HuH-7 (cell line): ENCODE measurements at places on chromosomes 16 and 17.

DNA sequence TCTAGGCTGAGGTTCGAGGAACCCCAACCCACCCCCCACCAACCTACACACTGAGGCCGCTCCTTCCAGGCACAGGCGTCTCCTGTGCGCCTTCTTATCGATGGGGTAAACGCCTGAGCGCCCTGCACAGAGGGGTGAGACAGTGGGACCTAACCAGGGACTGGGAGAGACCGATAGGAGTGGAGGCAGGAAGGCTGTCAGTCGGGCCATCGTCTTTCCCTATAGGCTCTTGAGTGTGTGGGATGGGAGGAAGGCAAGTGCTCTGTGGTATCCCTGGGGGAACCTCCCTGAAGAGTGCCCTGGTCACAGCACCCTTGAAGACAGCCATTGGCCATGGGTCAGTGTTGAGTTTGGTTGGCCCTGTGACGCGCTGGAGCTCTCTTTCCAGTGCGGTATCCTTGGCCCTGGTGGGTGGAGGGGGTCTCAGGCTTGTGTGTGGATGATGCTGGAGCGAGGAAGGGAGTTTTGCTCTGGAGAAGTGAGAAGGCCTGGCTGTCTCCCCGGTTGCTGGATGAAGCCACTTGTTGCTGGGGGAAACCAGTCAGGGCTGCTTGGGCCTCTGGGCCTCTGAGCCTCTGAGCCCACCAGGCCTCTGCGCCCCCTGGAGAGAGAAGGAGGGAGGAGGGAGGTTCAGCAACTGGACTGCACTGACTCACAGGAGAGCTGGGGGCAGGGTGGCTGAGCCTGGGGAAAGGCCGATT, 1.7 kb downstream of the GPRC5C start:
- peak; percentile 59 for DNase-seq

GRCh38 chr16:50717091-50717490, 23.7 kb downstream of the NOD2 start:
- no peak for DNase-seq

DNA sequence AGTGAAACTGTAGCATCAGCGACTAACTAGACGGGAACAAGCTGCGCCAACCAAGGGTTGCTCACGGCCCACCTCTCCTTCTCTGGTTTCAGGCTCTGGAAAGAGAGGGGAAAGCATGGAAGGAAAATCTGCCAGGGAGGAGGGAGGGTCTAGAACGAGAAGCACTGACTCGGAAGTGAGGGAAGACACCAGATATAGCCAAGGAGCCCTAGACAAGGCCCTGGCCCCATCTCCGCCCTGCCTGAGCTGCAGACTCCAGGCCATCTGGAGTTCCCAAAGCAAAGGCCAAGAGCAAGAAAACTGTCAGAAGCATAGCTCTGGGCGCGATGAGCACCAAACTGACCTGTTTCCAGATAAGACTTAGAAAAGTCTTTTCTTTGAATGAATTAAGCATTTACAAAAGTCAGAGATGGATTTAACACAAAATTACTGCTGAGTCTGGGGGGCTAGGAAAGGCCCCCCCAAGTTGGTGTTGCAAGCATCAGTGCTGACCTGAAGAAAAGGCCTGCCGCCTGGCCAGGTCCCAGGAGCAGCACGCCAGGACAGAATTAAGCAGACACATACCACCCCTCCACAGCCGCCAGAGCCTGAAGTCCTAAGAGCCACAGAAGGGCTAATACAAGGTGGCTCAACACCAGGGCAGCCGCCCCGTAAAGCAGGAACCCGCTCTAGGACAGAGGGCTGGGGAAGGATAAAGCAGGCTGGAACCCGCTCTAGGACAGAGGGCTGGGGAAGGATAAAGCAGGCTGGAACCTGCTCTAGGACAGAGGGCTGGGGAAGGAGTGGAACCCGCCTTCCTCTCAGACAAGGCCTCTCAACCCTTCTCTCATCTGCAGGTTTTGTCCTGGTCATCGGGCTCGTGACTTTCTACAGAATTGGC, 20.7 kb downstream of the TMEM204 start:
- no peak for DNase-seq

DNA sequence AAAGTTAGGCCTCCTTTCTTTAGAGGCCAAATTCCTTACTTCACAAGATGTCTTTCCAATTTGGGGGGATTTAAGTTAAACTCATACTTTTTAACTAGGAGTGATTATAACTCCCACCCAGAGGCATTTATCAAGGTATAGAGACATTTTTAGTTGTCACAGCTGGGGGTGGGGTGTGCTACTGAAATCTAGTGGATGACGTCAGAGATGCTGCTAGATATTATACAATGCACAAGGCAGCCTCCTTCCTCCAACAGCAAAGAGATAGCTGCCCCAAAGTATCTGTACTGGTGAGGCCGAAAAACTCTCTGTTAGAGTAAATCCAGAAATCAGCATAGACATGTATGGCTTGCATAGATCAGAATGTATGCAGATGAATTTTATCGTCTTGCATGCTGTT, 324.0 kb downstream of the HS3ST4 start:
- no peak for DNase-seq

DNA sequence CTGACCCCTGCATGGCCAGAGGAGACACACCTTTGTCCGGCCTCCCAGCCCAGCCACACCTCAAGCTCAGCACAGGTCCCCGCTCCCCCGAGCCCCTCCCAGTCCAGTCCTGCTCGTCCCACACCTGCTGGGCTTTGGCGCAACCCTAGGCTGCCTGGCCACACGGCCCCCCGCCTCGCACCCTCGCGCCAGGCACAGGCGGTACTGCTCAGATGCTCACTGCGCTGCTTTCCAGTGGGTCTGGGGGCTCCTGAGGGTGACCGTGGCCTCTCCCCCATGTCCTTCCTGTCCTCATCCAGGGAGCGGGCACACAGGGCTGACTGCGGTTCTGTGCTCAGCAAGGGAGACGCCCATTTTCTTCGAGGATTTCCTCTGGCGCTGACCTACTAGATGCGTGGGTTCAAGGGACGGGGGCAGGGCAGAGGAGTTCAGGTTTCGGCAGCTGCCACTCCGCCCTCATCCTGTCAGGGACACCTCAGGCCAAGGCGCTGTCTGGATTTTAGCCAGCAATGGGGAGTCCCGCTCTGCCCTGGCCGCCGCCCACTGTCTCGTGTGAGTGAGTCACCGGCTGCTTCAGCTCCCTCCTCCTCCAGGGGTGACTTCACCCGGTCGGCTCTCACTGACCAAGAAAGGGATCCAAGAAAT, 118.0 kb upstream of the ZNF469 start:
- DNase-seq = no peak

DNA sequence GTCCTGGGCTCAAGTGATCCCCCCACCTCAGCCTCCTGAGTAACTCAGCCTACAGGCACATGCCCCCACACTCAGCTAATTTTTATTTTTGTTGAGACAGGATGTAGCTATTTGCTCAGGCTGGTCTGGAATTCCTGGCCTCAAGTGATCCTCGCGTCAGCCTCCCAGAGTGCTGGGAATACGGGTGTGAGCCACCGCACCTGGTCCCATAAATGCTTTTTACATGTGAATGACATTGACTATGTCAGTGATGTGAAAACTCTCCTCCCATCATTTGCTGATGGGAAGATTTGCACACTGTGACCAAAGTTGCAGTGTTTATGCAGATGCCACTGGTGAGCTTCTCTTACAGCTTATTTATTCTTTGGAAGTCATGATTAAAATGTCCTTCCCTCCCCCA, 15.0 kb downstream of the PLCD3 start:
- no peak for DNase-seq

DNA sequence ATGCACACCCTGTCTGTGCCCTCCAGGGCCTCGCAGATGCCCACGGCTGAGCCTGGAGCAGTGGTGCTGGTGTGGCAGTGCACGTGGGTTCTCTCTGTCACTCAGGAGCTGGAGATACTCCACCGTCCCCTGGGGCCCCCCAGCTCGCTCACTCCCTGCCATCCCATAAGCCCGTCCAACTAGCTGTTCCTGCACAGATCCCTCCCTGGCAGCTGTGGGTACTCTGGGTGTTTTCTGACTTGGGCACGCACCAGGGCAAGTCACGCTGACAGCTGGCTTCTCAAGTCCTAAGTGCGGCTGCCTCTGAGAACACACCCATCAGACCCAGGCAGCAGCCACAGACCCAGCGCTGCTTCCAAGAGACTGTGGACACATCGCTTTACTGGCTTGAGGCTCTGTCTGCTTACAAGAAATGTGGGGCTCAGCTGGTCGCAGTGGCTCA, 25.4 kb upstream of the ITGB4 start:
- no peak for DNase-seq

GRCh38 chr17:59367657-59368045, 36.2 kb downstream of the YPEL2 start:
- DNase-seq = no peak

DNA sequence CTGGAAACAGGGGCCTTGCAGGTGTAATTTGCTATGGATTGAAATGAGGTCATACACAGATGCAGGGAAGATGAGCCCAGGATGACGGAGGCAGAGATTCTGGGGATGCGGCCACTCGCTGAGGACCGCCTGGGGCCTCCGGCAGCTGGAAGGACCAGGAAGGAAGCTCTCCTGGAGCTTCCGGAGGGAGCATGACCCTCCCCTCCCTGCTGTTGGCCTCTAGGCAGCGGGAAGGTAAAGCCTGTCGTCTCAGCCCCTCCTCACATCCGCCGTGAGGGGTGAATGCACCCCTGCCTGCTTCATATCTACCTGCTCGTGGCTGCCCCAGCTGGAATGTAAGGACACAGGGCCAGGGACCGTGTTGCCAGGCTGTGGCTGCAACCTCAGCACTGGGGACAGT, 29.1 kb upstream of the ZNF469 start:
- DNase-seq = no peak

GRCh38 chr17:82840431-82840831, 609 bp upstream of the ZNF750 start:
- DNase-seq = no peak

DNA sequence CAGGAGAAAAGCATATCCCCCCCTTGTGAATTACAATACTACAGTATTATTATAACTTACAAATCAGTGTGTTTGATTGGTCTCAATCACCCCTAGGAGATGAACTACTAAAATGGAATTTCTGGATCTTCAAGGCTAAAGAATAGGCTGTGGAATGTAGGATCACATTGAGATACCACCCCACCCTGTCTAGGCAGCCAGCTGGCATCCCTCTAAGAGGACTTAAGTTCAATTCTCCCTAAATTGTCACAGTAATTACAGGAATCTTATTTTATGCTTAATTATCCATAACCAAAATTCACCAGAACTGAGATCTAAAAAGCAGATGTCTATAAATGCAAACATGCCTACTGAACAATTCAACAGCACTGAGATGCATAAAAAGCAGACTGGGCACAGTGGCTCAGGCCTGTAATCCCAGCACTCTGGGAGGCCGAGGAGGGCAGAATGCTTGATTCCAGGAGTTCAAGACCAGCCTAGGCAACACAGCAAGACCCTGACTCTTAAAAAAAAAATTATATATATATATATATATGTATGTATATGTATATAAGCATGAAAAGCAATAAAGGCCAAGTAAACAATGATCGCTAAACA, 12.0 kb downstream of the AP1G1 start:
- no peak for DNase-seq
